ENCODE measurements at places on chromosomes 3 and 15. TPM values are rescaled to one million over a fixed set of nuclear protein-coding genes. Genes with fewer than 3 reads are reported as not detected.

The CHRM5 gene
- total RNA-seq = 1.2 TPM

The GP9 gene
- total RNA-seq = 0.25 TPM

The GOLGA8H gene
- total RNA-seq = 0.49 TPM

The GOLGA6D gene
- total RNA-seq = under 0.01 TPM

The CKMT1B gene
- total RNA-seq = 6.9 TPM

The EMC7 gene
- 14.5 TPM for total RNA-seq

The IMP3 gene
- 27.3 TPM for total RNA-seq

The LMOD3 gene
- total RNA-seq = under 0.01 TPM
